T-cell (primary cell): ENCODE measurements at places on chromosomes 4 and X.

DNA sequence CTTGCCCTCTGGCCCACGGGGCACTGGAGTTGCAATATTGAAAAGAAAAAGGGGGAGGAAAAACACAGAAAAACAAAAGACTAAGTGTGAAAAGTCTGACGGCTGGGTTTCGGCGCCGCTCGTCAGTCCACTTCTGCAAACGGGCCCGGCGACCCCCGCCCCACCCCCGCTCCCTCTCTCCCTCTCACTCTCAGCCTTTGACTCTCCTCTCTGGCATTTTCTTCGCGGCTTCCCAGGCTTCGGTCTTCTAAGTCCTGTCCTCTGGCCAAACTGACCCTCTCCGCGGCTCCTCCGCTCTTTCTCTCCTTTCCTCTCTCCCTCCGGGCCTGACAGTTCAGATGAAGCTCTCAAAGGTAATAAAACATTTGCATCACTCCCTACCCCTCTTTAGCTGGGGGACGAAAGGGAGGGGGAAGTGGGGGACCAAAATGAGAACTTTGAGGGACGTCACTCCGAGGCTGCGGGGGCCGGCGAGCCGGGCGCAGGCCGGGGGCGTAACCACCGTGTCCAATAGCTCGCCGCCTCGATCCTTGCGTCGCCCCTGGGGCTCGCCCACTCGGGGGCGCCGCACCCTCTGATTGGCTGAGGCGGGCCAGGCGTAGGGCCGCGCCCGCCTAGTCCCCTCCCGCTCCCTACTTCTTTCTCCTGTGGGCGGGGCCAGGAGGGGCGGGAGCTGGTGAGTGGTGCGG, at the start of gene NKX6-1:
Gene NKX6-1, minus strand, starts transcription at position 358 of the 689 bp plus-strand sequence. CDS start 1,064 bp downstream, outside the sequence.
- H3K36me3 ChIP-seq = no peaks in the 10 kb centered on the region
- H3K27me3 ChIP-seq = peaks cover 81% of the 10 kb centered on the region
- DNase-seq = no peak

DNA sequence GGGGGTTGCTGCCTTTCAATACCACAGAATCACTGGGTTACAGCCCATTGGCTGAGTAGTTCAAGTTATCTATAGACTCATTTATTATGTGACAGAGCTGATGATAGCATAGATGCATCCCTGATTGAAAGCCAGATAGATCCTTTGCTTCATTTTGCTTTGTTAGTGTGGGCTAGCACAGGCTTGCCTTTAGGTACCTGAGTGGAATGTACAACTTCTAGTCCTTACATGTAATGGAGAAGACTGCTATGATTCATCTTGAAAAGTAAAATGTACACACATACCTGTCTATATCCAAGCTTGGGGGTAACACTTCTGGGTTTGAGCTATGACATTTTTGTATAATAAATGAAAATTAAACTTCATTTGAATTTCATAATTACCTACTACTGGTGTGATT, 226.0 kb upstream of the FTHL17 start:
- no peak overlapping the region for H3K4me3 ChIP-seq
- H3K27ac ChIP-seq = no peak overlapping the region
- H3K4me1 ChIP-seq = no peaks in the 10 kb centered on the region
- no peaks in the 10 kb centered on the region for H3K36me3 ChIP-seq
- H3K27me3 ChIP-seq = no peaks in the 10 kb centered on the region
- DNase-seq = no peak

DNA sequence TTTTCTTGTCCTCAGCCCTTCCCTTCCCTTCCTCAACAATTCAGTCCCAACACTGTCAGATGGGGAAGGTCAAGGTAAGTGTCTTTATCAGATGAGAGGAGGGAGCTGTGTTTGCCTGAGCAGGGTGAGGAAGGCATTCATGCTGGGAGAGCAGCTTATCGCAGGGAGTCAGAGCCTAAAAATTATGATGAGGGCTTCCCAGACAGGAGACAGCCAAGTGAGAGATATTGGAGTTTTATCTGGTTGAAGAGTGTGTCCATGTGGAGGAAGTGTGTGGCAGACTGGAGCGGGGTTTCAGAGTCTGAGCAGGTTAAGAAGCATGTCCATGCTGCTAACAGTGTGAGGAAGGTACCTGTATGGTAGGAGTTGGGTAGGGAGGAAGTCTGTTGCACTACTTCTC, 18.4 kb downstream of the BEX4 start:
- H3K4me3 ChIP-seq = no peak overlapping the region
- no peak for DNase-seq
- H3K27me3 ChIP-seq = no peaks in the 10 kb centered on the region
- H3K4me1 ChIP-seq = no peaks in the 10 kb centered on the region

- no peak overlapping the region for H3K4me3 ChIP-seq
- H3K36me3 ChIP-seq = no peaks in the 10 kb centered on the region
- no peak overlapping the region for H3K27ac ChIP-seq
Observed at GRCh38 chr4:26082565-26082964, 168.5 kb downstream of the SMIM20 start.

GRCh38 chr4:3130201-3130600, 55.7 kb downstream of the HTT start:
- no peak for DNase-seq
- no peaks in the 10 kb centered on the region for H3K27me3 ChIP-seq
- no peak overlapping the region for H3K4me3 ChIP-seq
- no peak overlapping the region for H3K27ac ChIP-seq
- H3K36me3 ChIP-seq = peaks cover 87% of the 10 kb centered on the region
- H3K4me1 ChIP-seq = no peaks in the 10 kb centered on the region

GRCh38 chr4:25956260-25956659, 42.2 kb downstream of the SMIM20 start:
- peaks cover 9% of the 10 kb centered on the region for H3K4me1 ChIP-seq
- H3K27ac ChIP-seq = no peak overlapping the region
- H3K27me3 ChIP-seq = peaks cover 26% of the 10 kb centered on the region

DNA sequence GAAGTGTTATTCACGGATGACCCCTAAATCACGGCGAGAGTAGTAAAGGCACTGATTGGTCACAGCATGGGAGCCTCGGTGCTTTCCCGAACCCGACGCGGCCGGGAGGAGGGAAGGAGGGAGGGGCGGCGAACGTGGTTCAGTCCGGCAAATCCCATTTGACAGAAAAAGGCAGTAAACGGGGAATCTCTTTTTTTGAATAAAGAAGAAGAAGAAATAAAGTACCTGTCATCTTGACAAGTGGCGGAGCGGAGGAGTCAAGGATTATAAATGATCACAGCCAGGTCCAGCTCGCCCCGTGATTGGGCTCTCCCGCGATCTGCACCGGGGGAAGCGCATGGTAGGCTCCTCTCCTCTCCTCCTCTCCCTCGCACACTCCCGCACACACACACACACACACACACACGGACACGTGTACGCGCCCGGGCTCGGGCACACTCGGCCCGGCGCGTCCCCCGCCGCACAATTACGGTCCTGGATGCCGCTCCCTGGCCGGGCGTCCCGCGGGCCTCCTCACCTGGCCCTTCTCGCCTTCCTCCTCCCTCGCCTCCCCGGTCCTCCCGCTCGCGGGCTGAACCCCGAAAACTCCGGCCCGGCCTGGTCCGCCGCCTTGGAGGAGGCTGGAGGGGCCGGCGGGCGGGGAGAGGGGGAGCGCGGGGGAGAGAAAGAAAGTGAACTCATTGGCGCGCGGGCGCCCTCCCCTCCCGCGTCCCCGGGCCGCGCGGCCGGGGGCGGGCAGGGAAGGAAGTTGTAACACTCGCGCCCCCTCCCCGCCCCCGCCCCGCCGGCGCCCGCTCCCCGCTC, 99.2 kb upstream of the TENM3 start:
- peaks cover 26% of the 10 kb centered on the region for H3K27me3 ChIP-seq
- no peak overlapping the region for H3K27ac ChIP-seq
- DNase-seq = no peak
- peaks cover 8% of the 10 kb centered on the region for H3K4me1 ChIP-seq
- no peak overlapping the region for H3K4me3 ChIP-seq

GRCh38 chr4:125550769-125551168, 236.0 kb downstream of the FAT4 start:
- H3K4me1 ChIP-seq = no peaks in the 10 kb centered on the region
- no peaks in the 10 kb centered on the region for H3K36me3 ChIP-seq

DNA sequence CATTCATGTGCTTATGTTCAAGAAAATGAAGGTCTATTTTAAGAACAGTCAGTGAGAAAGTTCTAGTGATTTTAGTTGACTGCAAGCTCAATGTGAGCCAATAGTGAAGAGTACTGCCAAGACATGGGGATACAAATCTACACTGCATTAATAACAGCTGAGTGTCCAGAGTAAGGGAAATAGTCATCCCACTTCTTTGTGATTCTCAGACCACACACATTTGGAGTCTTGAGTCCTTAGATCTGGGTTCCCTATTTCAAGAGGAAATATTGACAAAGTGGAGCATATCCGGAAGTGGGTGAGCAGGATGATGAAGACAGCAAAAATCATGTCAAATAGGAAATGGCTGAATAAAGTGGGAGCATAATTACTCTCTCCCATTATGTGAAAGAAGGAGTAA, 171.1 kb downstream of the LARP7 start:
- no peak overlapping the region for H3K4me3 ChIP-seq
- no peak overlapping the region for H3K27ac ChIP-seq
- H3K4me1 ChIP-seq = no peaks in the 10 kb centered on the region
- no peak for DNase-seq
- no peaks in the 10 kb centered on the region for H3K27me3 ChIP-seq

DNA sequence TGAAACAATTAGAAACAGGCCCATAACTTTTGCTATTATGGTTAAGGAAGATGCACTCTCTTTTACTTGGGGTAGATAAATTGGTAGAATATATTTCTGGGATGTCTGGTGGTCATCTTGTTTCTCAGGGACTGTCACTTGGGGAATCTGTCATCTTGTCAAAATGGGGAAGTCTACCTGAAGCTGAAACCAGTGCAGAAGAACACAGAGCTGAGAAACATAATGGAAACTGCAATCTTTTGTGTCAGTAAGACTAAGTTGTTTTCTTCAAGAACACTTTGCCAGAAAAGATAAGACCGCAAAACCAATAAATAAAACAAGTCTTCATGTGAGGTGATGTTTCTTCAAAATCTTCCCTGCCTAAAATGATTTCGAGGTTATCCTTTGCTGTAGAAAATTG, 92.0 kb downstream of the NAA11 start:
- H3K27ac ChIP-seq = no peak overlapping the region
- H3K4me1 ChIP-seq = no peaks in the 10 kb centered on the region
- no peaks in the 10 kb centered on the region for H3K27me3 ChIP-seq
- no peak for DNase-seq

GRCh38 chr4:18077808-18078207, 56.3 kb upstream of the LCORL start:
- no peak for DNase-seq
- H3K4me3 ChIP-seq = no peak overlapping the region
- H3K36me3 ChIP-seq = no peaks in the 10 kb centered on the region
- H3K4me1 ChIP-seq = no peaks in the 10 kb centered on the region

DNA sequence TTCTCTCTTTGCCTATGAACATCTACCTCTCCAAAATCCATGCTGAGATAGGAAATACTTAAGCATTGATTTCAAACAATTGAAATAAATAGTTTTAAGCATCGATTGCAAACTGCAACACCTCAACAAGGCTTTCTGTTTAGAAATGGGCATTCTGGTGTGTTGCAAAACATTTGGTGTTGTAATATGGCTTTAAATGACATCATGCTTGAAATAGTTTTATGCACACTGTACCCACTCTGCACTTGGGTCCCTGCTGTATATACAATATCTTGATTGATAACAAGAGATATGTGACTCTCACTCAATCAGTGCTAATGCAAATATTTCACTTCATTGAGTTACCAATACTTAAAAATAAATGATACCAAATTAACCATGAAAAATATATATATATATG, 964.9 kb upstream of the GRIA3 start:
- H3K4me3 ChIP-seq = no peak overlapping the region
- no peak overlapping the region for H3K27ac ChIP-seq
- no peaks in the 10 kb centered on the region for H3K4me1 ChIP-seq
- H3K36me3 ChIP-seq = no peaks in the 10 kb centered on the region
- no peaks in the 10 kb centered on the region for H3K27me3 ChIP-seq

GRCh38 chr4:101309925-101310324, 37.4 kb downstream of the PPP3CA start:
- H3K4me3 ChIP-seq = no peak overlapping the region
- H3K27me3 ChIP-seq = no peaks in the 10 kb centered on the region
- DNase-seq = no peak

GRCh38 chrX:120334151-120334550, 22.9 kb upstream of the TMEM255A start:
- DNase-seq = no peak
- H3K27me3 ChIP-seq = no peaks in the 10 kb centered on the region
- H3K4me3 ChIP-seq = no peak overlapping the region
- no peaks in the 10 kb centered on the region for H3K4me1 ChIP-seq
- no peak overlapping the region for H3K27ac ChIP-seq

DNA sequence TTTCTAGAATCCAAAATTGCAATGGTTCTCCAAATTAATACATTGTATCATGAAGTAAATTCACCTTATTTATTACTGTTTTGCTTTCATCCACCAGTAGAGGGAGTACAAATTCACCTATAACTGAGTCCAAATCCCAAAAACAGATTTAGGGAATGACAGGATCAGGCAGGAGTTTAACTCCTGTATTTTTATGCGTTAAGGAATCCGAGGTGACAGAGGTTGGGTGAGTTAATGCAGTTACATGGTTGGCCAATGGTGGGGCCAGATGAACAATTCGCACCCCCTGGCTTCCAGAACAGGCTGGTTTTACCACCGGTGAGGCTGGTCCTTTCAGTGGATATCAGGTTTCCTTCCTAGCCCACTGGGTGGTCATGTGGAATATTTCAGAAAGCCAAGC, 82.4 kb downstream of the MTNR1A start:
- H3K36me3 ChIP-seq = no peaks in the 10 kb centered on the region
- no peak for DNase-seq
- no peak overlapping the region for H3K4me3 ChIP-seq
- no peaks in the 10 kb centered on the region for H3K27me3 ChIP-seq
- no peak overlapping the region for H3K27ac ChIP-seq
- no peaks in the 10 kb centered on the region for H3K4me1 ChIP-seq

GRCh38 chr4:147287588-147287890, 193.4 kb upstream of the EDNRA start:
- no peaks in the 10 kb centered on the region for H3K27me3 ChIP-seq
- no peak overlapping the region for H3K4me3 ChIP-seq
- no peak for DNase-seq

- H3K36me3 ChIP-seq = no peaks in the 10 kb centered on the region
- no peaks in the 10 kb centered on the region for H3K27me3 ChIP-seq
- no peaks in the 10 kb centered on the region for H3K4me1 ChIP-seq
Observed at GRCh38 chr4:13912966-13913365, 285.4 kb upstream of the BOD1L1 start.

DNA sequence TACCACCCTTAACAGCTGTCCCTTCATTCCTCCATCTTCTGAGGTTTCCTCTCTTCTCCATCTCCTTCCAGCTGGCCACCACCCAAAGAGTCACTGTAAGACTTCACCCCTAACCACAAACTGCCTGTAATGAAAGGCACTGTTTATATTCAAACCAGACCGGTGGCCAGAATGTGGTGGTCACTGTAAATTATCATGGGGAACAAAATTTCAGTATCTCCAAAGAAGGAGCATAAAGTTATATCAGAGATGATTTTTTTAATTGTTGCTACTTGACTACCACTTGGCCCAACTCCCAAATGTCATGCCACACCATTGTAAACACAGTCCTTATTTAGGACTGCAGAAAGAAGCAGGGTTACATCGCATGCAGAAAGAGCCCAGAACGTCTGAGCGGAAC, 44.8 kb downstream of the SMARCA1 start:
- H3K27ac ChIP-seq = no peak overlapping the region
- no peak for DNase-seq
- H3K36me3 ChIP-seq = no peaks in the 10 kb centered on the region
- H3K4me3 ChIP-seq = no peak overlapping the region

GRCh38 chr4:152655272-152656129, 24.3 kb downstream of the TMEM154 start:
- no peaks in the 10 kb centered on the region for H3K36me3 ChIP-seq
- no peaks in the 10 kb centered on the region for H3K27me3 ChIP-seq
- H3K4me3 ChIP-seq = no peak overlapping the region
- no peak overlapping the region for H3K27ac ChIP-seq
